Stimulated activated CD8-positive, alpha-beta memory T cell treated with anti-CD3 and anti-CD28 coated beads, Interleukin-15, amount 100 ng/mL, for 24 hours (primary cell): ENCODE measurements at places on chromosomes 16 and 17.
A peak's percentile ranks its signal among the peaks of the same experiment; 100 is the strongest.

DNA sequence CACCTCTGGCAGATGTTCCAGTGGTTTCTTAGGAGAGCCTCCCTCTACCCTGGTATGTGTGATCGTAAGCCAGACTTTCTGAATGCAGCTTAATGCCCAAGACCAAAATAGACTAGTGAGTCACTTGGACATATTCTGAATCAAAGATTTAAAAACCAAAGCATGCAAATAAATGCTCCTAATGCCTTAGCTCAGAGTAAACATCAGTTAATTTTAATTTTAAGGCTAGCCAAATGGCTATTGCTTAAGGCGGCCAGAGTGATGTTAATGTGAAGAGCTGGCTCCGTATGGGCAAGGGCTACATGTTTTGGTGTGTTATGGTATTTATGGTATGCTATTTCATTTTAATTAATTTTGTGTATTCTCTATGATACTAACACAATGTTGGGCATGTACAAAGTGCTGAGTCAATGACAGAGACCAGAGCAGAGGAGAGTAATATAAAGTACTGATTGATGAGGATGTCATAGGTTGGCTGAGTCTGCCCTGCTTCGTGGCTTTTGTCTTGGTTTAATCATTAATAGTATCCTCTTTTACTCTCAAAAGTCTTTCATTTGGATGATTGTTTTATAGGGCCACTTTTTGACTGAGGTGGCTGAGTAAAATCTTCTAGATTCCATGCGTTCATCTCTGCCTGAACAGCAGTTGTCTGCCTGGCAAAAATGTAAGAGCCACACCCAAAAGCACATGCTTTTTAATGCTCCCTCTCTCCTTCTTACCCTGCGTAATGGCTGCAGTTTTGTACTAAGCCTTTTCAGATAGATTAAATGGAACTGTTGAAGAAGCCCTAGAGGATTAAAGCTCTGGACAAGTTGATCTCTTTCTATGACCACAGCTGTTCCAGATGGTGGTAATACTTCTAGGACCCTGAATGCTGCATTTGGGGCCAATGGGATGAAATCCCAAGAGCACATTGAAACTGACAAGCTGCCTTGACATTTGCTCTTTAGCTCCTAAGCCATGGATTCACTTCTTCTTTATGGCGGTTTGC is 59.6 kb downstream of the MAP2K6 start:
- DNase-seq: no peak

- no peak for DNase-seq
Measured at GRCh38 chr16:24667244-24667764, 62.1 kb upstream of the TNRC6A start.

DNA sequence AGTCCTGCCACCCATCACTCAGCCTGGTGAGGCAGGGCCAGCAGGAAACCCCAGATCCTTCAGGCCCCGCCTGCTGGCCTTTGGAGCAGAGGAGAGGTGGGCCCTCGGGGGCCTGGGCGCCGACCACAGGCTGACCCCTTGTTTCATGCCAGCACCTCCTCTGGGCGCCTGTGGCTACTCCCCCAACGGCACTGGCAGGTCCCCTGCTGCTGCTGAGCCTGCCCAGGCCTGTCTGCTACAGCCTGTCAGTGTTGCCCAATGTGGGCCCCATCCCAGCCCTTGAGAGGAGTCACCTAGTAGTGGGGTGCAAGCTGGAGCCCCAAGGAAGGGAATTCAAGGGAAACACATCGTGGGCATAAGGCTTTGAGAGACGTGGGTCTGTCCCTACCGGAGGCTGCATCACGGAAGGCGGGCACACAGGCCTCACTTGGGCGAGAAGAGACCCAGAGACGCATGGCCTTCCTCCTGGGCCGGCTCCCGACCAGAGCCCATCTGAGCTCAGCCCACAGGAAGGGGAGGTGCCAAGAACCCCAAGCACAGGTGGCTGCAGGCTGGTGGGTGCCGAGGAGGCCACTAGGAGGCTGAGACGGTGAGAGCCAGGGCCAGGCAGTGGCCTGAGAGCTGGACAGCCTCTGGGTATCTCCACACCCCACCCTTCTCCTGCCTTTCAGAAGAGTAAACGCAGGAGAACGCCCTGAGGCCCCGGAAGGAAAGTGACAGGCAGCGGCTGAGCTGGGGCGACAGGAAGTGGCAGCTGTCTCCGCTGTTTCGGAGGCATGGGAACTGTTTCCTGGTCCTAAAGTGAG is 8.0 kb upstream of the FASN start:
- peak; percentile 25 for DNase-seq

GRCh38 chr16:29834079-29834478 is 13.8 kb downstream of the MVP start:
- DNase-seq: no peak

DNA sequence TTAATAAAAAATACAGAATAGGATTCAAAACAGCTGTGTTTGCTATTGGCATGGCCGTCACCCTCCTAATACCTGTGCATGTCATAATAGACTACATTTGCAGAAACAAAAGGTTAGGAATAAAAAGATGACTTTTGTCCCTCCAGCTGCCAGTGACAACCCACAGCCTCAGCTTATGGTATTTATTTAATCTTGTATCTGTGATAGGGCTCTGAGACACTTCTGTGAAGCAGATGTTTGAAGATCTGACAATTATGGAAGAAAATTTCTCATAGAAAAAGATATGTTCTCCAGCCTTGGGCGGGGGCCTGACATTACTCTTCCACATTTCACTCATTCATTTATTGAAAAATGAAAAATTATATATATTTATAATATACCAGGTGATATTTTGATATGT is 62.2 kb downstream of the PITPNC1 start:
- no peak for DNase-seq

- peak; percentile 96 for DNase-seq
Measured at GRCh38 chr16:22195695-22196558, 10.2 kb upstream of the EEF2K start.

- DNase-seq: no peak
Measured at GRCh38 chr16:8402981-8403843, 187.1 kb downstream of the TMEM114 start.

GRCh38 chr16:80202831-80203413 is 337.9 kb upstream of the DYNLRB2 start:
- DNase-seq: no peak
